ENCODE measurements at places on chromosomes 11 and 22.

DNA sequence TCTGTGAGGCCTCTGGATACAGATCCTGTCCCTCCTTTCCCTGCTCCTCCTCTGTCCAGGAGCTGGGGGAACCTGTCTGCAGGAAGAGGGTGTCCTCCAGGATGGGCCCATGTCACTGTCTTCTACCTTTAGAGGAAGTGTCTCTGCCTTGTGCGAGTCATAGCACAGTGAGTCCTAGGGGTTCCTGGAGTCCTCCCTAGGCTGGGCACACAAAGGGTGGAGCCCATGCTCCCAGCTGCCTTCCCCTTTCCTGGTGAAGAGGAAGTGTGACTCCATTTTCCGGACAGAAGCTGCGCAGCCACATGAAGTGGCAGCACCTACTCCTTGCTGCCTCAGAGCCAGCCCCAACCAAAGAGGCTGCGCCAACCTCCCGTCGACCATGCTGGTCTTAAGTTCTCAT, 112.2 kb downstream of the CTTN start:
- DNase-seq = no peak

DNA sequence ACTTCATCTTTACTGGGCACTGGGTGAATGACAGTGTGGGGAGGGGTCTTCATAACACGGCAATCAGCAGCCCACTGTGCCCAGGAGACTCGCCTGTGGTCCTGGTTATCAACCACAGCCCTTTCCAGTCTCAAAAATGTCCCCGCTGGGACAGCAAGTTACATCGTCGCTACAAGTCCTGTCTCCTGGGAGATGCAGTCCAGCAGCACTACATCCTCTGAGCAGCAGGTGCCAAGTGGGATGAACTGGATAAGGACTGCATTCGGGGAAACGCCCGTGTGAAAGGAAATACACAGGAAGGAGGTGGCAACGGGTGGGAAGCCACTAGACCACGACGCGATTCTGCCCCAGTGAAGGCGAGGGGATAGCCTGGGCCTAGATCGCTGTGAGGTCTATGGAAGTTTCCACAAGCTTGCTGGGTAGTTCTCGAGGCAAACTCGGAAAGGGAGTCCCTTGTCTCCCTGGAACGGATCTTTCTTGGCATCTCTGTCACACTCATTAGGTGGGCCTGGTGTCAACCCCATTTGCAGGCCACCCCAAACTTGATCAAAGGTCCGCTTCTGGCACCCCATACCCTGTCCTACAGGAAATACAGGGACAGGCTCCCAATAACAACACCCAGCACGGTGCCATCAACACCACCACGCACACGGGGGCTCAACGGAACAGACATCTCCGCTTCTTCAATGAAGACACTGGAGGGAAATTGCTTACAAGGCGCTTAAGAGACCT, 4.4 kb downstream of the ASCL2 start:
- no peak for DNase-seq

DNA sequence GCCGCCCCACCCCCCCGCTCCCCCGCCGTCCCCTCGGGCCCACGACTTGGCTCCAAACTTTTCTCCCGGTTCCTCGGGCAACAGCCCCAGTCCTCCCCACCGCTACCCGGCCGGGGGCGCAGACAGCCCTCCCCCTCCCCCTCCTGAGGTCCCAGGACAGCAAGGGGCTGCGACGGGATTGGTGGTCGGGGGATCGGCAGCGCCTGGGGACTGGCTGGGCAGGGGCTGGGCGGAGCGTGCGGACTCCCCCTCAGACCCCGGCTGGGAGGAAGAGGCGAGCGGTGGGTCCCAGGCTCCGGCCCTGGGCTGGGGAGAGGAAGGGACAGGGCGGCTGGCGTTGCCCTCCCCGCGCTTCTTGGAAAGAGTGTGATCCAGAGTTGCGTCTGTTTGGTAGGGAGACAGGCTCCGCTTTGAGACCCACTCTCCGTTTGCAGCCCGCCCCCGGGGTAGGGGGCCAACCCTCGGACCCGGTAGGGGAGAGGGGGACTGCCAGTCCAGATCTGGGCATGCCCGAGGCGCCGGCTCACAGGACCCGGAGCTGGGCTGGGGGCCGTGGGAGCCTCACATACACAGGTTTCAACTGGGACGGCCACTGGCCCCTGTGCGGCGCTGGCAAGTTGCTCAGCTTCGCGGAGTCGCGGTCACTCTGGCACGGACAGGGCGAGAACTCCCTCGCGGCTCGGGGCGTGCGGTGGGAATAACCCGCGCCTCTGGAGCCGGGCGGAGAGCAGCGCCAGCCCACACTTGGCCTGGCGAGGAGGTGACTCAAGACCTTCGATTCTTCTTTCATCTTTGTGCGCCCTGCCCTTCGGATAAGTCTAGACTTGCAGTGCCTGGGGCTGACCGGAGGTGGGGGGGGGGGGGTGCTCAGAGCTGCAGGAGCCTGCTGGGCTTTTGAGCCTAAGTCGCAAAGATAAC, 999 bp downstream of the TSKU start:
- DNase-seq = peak; percentile 82

DNA sequence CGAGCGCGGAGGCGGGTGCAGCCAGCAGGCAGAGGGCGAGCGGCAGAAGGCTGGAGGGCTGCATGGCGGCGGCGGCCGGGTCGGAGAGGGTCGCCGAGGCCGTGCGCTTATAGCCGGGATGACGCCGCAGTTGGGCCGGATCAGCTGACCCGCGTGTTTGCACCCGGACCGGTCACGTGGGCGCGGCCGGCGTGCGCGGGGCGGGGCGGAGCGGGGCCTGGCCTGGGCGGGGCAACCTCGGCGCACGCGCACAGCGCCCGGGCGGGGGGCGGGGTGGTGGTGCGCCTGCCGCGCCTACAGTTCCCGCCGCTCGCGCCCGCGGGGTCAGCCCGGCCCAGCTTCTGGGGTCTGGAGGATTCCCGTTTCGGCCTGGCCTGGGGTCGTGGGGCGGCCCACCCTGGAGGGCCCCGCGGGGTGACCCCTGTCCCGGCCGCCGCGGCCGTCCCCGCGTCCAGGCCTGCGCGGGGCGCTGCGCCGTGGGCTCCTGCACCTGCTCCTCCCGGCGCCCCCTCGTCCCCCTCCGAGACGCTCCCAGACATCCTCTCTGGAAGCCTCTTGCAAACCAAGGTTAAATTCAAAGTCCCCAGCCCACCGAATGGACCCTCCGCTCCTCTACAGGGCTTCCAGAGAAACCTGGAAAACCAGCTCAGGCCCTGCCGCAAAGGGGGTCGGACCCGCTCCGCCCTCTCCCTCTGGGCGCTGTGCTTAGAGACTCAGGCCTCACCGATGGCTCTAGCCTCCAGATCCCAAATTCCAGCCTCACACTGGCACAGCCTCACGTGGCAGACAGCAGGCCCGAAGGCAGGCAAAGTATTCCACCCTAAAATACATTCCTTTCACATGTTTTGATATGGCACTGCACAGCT, at the start of gene CTSD:
TSS of gene CTSD (minus strand) at position 132 of the 866 bp plus-strand sequence. CDS start at position 64, 68 bp downstream.
- peak; percentile 93 for DNase-seq

DNA sequence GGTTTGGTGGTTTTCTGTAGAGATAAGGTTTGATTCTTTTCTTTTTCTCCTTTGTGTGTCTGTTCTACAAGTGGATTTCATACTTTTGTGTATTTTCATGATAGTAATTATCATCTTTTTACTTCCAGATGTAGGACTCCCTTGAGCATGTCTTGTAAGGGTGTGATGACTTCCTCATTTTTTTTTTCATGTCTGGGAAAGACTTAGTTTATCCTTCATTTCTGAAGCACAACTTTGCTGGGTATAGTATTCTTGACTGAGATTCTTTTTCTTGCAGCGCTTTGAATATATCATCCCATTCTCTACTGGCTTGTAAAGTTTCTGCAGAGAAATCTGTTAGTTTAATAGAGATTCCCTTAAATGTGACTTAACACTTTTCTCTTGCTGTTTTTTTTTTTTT, 32.9 kb downstream of the MADD start:
- no peak for DNase-seq

GRCh38 chr11:16612566-16613261, 125.7 kb upstream of the C11orf58 start:
- peak; percentile 20 for DNase-seq

- DNase-seq = no peak
These were observed 13.2 kb downstream of the ASPHD2 start for GRCh38 chr22:26442086-26442756.

DNA sequence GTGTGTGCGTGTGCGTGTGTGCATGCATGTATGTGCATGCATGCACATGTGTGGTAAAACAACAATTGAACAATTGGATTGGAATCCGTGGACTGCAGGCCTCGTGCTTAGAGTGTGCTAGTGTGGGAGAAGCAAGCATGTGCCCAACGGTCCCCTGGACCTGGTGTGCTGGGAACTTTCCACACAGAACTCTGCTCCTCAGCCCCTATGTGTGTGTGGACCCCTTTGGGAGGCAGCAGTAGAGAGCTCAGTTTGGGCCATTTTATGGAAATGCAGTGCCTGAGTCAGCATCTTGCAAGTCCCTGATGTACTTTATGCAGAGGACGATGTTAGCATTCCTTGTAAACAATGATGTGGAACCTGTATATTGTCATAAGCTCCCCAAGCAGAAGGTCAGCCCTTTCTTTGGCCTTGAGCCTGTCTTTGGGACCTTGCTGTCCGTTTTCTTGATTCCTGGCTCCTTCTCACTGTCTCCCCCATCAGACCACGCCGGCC, 167.3 kb downstream of the TBC1D22A start:
- no peak for DNase-seq

- no peak for DNase-seq
These were observed 70.4 kb downstream of the GLYATL1 start for GRCh38 chr11:59009661-59010060.

GRCh38 chr11:10803676-10804075, 5.0 kb downstream of the EIF4G2 start:
- DNase-seq = no peak

DNA sequence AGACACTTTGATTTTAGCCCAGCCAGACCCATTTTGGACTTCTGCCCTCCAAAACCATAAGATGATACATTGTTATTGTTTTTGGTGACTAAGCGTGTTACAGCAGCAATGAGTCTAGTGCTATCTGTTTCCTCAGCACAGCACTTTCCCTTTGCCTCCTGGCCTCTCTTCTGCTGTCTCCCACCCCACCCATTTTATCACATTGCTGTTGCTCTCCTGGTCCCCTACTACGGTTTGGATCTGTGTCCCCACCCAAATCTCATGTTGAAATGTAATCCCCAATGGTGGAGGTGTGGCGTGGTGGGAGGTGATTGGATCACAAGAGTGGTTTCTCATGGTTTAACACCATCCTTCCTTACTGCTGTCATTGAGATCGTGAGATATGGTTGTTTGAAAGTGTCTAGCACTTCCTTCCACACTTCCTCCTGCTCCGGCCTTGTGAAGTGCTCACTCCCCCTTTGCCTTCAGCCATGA, 59.8 kb upstream of the CD82 start:
- DNase-seq = no peak

DNA sequence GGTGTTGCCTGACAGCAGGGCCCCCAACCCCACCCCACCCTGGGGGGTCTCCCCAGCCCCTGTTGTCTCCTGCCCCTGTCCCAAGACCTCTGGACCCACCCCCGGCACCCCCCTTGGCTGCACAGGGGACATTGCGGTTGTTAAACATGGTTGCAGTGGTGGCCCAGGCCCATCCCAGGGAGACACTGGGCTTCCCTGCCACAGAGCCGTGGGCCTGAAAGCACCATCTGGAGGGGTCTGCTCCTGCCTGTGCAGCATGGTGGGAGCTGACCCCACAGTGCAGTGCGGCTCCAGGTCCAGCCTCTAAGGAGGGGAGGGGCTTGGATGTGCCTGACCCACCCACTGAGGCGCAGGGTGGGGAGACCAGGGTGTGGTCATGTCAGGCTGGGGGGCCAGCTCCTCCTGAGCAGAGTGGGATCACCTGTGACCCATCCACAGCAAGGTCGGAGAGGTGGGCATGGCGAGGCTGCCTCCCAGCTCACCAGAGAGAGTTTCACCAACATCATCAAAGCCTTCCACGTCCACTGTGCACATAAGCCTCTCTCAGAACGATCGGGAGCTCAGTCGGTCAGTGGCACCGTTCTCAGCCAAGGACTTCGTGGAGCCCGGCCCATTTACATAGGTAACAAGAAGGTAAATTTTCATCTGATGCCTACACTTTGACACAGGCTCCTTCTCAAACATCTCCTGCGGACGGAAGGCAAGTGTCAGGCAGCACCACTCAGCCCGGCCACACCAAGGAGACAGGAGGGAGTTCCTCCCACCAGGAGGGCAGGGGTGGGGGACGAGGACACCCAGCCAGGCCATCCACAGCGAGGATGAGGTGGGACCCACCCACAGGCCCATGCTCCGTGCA, 201.1 kb downstream of the BRD1 start:
- no peak for DNase-seq

GRCh38 chr11:111526501-111526900, 11.9 kb downstream of the HOATZ start:
- DNase-seq = no peak

GRCh38 chr22:44667276-44667675, 34.7 kb upstream of the PRR5 start:
- DNase-seq = no peak

DNA sequence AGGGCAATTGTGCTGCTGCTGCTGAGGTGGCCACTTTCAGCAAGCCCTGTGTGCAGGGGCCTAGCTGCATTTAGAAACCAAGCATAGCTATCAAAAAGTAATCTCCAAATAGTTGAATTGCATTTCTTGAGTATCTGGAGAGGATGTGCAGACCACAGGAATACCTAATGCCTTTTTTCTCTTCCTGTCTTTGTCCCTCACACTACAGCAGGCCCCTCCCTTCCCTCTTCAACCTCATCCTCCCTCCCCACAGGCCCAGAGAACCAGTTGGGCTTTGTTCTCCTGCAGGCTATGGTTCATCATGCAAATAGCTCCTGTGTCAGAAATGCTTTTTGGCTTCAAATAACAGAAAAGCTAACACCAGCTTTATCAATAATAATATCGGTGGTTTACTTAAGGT, 47.7 kb downstream of the DKK3 start:
- DNase-seq = no peak

DNA sequence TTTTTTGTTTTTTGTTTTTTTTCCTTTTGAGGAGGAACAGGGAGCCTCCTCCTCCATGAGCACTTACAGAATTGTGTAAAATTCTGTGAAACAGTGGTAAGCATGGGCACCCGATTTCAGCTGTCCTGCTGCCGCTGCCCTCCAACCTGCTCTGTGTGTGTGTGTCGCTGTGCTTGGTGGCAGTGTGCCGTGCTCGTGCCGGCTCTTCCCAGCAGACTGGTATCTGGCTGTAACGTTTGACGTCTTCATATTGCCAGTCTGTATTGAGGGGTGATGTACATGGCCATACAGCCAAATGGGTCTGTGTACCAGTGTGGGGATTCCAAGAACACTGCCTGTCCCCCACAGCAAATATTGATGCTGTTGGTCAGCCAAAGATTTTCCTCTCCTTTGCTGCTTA, 97.1 kb downstream of the CWC15 start:
- DNase-seq = no peak
